ENCODE measurements at places on chromosomes 7 and 10.

GRCh38 chr10:47158116-47159071 is 141.6 kb upstream of the GDF10 start:
- DNase-seq, result no peak

DNA sequence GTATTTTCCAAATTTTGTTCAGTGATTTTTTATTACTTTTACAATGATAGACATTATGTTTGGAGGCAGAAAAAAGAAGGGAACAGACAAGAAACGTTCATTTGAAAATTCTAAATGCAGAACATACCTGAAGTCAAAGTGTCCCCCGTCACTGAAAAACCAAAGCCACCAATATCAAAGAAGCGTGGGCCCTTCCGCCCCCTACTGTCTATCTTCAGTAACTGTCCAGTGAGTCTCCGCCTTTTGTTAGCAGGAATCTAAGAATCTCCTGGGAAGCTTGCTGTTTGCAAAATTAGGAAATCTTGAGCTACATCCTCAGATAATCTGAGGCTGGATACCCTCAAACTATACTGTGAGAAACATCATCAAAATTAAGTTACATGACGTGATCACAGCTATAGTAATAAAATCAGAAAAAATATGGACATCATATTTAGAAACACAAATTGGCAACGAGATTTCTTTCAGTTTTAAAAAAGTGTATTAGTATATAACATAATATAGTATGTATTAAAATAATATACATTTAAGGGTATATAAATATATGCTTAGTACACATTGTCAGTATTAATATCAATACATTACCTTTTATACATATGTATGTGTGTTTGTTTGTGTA is 169.3 kb upstream of the AKR1E2 start:
- DNase-seq, result peak; percentile 3

- DNase-seq, result no peak
Observed at GRCh38 chr10:106424981-106425380, 739.5 kb downstream of the SORCS1 start.

DNA sequence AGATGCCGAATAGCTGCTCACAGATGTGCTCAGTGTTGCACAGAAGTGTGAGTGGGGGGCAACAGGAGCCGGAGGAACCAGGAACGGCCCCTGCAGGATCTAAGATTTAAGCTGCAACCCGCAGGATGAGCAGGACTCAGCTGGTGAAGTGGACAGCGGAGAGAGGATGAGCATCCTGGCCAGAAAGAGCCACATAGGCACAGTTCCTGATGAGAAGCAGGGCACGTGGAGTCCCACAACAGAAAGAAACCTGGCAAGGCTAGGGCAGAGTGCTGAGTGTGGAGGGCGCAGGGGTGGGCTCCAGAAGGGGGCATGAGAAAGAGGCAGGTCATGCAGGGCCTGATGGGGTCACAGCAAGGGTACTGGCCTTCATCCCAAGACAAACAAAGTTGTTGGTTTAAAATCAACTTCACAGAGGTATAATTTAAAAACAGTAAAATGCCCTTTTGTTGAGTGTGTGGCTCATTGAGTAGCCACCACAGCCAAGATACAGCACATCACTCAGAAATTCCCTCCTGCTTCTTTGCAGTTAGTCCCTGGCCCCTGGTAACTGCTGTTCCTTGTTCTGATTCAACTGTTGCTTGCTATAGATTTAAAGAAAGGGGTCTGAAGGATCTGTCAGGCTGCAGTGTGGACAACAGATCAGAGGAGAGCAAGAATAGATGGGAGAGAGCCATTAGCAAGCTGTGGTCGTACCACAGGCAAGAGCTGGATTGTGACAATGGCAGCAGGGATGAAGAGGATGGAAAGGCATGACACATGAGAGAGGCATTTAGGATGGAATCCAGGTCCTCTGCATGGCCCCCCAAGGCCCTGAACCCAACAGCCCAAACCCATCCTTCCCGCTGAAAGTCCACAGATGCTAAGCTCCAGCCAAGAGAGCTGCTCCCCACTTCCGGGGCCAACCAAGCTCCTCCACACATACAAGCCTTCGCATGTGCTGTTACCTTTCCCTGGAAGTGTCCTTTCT is 53.1 kb upstream of the OSBPL3 start:
- DNase-seq, result no peak

DNA sequence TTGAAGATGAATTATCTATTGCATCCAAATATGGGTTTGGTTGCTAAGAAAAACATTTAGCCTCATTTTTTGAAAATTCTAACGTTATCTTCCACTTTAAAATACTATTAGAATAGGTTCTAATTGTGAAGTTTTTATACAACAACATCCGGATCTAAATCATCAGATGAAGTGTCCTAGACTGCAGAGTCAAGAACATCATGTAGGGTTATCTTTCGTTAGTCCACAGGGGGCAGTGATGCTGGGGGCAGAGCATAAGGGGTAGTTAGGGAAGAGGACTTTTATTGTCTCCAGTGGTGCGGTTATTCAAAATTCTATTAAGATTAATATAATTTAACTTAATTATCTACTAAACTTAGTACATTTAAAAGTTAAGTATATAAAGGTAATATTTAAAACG is 990.6 kb upstream of the PHF14 start:
- no peak for DNase-seq

GRCh38 chr10:132516771-132517725 is 20.5 kb upstream of the INPP5A start:
- DNase-seq, result no peak

- no peak for DNase-seq
Observed at GRCh38 chr7:29485339-29486190, 78.1 kb upstream of the PRR15 start.

DNA sequence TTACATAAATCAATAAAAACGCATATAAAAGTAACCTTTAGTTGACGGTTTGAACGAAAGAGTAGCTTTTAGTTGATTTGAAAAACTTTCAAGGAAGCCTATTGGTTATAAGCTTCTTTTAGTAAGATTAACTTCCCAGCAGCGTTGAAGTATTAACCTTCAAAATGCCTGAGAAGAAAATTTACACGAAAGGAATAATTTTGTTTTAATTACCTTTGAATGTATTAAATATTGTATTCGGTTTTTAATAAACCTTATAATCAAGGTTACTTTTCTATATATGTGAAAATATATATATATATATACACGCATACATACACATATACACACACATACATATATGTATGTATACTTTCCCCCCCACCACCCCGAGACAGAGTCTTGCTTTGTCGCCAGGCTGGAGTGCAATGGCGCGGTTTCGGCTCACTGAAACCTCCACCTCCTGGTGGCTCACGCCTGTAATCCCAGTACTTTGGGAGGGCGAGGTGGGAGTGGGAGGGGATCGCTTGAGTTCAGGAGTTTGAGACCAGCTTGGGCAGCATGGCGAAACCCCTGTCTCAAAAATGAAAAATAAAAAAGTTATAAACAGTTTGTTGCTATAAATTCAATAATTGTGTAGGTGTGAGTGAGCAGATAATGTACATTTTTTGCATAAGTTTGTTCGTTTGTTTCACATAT is 57.6 kb upstream of the EZH2 start:
- DNase-seq, result peak; percentile 32

DNA sequence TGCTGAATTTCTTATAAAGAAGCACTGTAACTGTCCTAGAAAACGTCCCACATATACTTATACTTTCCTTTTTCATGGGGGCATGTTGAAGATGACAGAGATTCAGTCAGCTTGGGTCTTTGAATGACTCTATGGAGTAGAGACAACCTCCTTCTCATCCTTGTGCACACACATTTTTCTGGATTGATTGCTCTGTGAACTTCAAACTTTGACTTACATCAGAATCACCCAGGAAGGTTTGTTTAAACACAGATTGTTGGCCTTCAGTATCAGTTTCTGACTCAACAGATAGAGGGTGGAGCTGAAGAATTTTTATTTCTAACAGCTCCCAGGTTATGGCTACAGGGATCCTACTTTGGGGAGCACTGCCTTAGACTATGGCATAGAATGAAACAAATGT is 97.6 kb upstream of the DGKB start:
- no peak for DNase-seq

DNA sequence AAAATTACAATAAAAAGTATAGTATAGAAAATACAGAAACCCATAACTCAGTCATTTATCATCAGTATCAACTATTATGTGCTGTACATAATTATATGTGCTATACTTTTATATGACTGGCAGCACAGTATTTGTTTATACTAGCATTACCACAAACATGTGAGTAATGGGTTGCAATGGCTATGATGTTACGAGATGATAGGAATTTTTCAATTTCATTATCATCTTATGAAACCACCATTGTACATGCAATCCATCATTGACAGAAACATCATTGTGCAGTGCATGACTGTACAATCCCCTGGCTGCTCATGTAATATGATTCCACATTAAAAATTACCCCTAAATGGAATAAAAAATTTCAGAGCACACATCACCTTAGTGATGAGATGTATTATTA is 55.7 kb upstream of the TMEM229A start:
- no peak for DNase-seq

- no peak for DNase-seq
Observed at GRCh38 chr10:69662173-69662877, 32.3 kb downstream of the FAM241B start.

DNA sequence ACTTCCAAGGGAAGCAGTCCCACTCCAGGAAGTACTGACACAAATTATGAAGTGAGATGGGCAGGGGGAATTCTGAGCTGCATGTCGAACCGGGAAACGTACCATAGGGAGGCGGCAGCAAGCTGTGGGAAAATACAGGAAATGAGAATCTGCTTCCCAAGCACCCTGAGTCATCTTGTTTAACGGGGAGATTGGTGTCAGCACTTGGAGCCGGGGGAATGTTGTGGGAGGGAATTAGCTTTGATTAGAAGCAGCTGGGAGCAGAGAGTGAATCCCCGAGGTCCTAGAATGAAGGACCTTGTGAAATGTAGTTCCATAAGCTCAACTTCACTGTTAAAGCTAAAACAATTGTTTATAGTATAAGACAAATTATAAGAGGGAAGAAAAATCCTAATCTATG is 141.4 kb upstream of the PRKCQ start:
- no peak for DNase-seq

DNA sequence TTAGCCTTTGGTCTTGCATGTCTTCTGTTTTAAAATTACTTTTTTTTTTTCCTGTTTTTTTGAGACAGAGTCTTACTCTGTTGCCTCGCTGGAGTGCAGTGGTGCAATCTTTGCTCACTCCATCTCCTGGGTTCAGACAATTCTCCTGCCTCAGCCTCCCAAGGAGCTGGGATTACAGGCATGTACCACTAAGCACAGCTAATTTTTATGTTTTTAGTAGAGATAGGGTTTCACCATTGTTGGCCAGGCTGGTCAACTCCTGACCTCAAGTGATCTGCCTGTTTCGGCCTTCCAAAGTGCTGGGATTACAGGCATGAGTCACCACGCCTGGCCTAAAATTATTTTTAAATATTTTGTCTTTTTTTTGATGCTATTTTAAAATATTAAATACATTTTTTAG is 38.5 kb downstream of the MLLT10 start:
- DNase-seq, result no peak

DNA sequence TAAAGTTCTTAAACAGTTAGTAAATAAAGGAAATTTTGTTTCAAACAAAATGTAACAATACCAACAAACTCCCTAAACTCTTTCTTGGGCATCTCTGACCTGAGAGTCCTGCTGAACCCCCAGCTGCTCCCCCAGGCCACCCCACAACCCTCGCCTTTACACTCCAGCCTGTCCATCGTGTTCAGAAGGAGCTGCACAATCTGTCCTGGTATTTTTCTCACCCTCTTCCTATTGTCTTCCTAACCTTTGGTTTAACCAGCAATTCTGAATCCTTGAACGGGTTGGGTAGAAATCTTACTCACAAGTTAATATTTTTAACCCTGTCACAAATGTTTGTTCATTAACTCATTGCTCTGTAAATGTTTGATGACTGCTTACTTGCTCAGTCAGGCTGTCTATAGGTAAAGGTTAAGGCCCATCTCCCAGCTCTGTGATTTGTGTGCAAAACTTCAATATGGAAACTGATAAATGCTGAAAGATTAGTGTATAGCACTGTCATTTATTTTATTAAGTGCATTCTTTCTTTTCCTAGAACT is 16.8 kb downstream of the SFRP4 start:
- no peak for DNase-seq

GRCh38 chr10:102770792-102771191 is 27.0 kb downstream of the WBP1L start:
- DNase-seq, result no peak

GRCh38 chr7:129401967-129402860 is 32.0 kb upstream of the STRIP2 start:
- DNase-seq, result no peak

DNA sequence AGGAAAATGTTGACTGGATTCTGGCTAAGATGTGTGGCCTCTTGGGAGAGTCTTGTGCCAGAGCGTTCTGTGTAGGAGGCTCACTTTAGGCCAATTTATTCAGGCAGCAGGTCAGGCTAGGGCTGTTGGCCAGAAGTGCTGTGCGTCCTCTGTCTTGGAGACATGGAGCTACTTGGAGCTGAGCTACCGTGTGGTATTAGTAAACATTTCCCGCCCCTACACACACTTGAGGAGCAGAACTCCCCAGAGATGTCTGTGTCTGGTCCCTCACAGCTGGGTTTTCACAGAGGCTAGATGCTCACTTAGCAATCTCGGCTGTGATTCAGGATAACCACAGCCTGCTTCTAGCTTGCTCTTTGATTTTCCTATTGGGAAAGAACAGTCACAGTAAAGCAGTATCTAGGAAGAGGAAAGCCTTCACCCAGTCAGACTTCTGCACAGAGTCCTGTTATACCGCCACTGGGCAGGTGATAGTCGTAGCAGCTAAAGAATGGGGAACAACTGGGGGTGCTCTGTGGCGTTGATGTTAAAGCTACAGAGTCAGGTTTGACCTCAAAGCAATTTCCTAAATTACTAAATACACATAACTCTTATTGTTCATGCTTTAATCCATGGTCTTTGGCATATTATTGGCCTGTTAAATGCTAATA is 86.7 kb downstream of the MDFIC start:
- no peak for DNase-seq

DNA sequence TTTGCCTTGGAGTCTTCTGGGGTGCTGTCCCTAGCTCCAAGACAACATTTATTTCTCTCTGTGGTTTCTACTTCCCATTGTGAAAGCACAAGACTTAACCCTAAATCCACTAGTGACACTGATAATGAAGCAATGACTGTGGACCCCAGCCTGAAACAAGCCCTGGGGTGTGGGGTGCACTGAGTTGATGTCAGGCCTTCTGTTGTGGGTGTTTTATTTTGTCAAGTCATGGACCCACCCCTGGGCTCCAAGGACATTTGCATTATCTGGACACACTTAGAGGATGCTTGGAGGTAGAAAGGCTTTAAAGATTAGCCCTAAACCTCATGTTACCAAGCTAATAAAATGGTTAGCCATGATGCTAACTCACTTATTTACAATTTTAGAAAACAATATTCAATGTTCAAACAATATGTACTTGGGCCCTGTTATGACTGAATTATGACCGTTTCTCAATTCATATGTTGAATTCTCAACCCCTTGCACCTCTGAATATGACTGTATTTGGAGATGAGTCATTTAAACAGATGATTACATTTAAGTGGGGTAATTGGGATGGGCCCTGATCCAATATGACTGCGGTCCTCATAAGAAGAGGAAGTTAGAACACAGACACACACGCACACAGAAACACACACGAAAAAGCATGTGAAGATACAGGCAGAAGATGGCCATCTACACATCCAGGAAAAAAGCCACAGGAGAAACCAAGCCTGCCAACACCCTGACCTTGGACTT is 137.2 kb upstream of the IGFBP3 start:
- DNase-seq, result no peak

- no peak for DNase-seq
Observed at GRCh38 chr7:21702303-21702702, 159.5 kb downstream of the DNAH11 start.
